ENCODE measurements at places on chromosomes 7 and 10.

- no peak for DNase-seq
Measured at GRCh38 chr10:106947643-106948042, 216.9 kb downstream of the SORCS1 start.

GRCh38 chr10:12950583-12951128, 50.9 kb downstream of the CCDC3 start:
- DNase-seq = no peak

DNA sequence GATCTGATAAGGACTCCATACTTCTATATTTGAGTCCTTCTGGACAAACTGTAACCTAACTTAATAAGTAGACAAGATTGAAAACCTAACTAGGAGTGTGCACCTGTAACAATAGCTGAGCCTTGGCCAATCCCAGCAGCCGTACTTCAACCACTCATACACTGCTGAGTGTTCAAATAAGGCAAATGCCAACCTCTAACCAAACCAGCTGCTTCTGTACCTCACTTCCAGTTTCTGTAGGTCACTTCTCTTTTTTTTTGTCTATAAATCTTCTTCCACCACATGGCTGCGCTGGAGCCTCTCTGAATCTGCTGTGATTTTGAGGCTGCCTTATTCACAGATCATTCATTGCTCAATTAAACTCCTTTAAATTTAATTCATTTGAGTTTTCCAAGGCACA, 753.2 kb downstream of the DNAJB9 start:
- DNase-seq = no peak

DNA sequence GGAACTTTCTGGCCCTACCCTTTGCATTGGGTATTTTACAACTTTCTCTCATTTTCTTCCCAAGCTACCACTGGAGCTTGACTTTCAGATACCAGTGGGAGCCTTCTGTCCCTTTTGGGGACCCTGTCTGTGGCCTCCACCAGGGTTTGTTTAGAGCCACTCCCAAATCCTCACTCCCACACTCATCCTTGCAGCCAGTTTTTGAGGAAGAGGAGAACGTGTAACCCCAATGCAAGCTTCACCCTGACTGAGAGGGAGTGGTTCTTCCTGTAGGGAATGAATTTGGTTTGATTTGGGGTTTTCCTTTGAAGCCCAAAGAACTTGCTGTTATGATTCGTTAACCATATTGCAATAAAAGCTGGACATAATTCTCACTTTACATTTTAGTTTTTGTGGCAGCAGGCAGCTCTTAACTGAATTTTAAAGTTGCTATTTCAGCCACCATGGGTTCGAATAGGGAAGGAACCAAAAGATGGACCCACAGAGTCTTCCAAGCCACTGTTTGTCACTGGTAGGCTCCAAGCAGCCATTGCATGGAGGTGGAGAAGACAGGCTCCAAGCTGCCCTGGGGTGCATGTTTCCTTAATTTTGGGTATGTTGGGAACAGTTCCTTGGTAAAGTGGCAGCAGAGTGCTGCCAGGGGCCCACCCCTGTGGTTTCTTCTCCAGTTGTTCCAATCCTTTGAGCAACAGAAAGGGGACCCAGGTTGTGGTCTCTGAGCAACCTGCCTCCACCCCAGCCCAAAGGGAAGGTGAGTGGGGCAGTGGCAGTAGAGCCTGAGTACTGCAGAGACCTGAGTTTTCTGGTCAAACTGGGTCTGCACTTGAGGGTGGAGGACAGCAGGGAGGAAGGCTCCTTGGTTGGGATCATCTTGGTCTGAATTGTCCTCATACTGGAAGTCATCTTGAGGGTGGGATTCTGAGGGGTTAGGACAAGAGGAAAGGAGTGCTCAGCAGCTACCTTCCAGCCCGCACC, 5.1 kb downstream of the EVX1 start:
- DNase-seq = no peak

GRCh38 chr10:43355749-43356371, 15.6 kb upstream of the FXYD4 start:
- DNase-seq = no peak

DNA sequence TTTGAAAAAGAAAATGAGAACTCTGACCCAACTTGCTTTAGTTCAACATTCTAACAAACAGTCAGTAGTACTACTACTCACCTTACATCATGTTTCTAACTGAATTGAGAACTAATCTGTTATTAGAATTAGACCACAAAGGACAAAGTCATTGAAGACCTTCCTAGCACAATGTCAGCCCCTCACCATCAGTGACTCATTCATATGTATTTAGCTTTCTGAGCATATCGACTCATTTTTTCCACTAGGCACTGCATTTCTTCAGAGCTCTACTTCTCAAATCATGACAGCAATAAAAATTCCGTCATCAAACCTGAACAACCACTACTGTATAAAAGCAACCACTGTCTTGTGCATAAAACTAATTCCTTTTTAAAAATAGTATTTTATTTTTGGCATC, 4.4 kb upstream of the LRRN3 start:
- DNase-seq = peak; percentile 27

DNA sequence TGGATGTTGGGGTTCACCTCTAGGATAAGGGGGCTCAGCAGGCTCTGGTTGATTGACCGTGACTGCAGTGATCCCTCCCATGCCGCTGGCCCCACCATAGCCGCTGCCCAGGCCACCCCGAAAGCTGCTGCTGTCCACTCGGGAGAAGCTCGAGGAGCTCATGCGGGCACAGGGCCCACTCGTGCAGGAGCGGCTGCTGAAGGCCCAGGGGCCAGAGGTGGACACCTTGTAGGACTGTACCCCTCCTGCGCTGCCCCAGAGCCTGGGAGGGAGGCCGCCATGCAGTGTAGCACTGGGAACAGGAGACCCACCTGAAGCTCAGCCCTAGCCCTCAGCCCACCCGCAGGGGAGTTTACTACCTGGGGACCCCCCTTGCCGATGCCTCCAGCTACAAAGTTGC, 70.0 kb downstream of the CHRM2 start:
- no peak for DNase-seq

- DNase-seq = no peak
Measured at GRCh38 chr7:43647339-43647672, 64.4 kb downstream of the STK17A start.

GRCh38 chr10:44301781-44302355, 83.0 kb downstream of the CXCL12 start:
- no peak for DNase-seq

GRCh38 chr7:105691082-105691679, 109.9 kb upstream of the EFCAB10 start:
- DNase-seq = peak; percentile 41
